Activated CD4-positive, alpha-beta T cell treated with anti-CD3 and anti-CD28 coated beads, Interleukin-2, amount 10 ng/mL, durations not matched to agents 7 days and 5 days (primary cell): ENCODE measurements at places on chromosomes 3 and 15. TPM values are rescaled to one million over a fixed set of nuclear protein-coding genes. Genes with fewer than 3 reads are reported as not detected.

The DPPA2 gene
- not detected for total RNA-seq

DNA sequence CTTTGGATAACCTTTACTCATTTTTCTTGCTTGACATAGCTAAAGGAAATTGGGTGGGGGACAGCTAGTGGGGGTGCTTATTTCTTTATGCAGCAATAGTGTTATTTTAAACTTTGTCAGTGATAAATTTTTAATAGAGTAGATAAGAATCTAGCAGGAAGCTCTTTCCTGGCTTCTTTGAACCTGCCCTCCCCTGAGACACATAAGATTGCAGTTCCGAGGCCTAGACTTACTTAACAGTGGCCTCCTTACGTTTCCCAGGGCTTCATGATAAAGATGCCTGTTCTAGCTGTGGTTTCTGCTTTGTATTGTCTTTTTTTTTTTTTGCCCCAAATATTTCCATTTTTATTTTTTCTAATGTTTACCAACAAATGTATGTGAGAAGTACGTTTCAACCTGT lies 170.1 kb downstream of the VPS8 start:
- no peak for DNase-seq

The SAMMSON gene
- total RNA-seq: not detected

DNA sequence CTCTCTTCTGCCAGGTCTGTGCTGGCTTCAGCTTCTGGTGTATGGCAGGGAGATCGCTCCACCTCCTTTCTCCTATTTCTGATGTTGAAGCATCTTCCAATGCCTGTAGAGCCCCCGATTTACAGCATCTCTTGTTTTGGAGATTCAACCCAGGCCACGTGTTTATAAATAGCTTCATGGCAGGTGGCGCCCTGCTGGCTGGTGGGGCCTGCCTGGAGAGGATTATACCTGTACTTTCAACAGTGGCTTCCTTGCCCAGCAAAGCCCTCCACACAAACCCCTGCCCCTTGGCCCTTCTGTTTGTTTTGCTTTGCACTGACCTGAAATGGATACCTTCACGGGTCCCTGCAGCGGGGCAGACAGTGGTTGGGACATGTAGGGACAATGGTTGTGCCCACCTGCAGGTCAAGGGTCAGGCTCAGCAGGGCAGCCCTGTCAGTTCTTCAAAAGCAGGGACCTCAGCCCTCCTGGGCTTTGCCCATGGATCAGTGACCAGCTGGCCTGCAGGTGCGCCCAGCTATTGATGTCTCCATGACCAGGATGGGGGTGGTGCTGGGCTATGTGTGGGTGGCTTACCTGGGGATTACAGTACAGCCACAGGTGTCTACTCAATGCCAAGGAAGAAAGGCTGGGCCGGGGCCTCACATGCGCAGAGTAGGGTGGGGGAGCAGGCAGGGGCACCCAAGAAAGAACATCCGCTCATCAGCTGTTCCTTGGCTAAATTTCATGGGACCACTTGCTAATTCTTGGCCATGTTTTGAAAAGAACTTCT lies 112.7 kb upstream of the PRR23C start:
- DNase-seq: no peak

The GOLGA6L24 gene
- not detected for total RNA-seq

- DNase-seq: no peak
Measured at GRCh38 chr15:58958811-58959210, 25.3 kb upstream of the SLTM start.

DNA sequence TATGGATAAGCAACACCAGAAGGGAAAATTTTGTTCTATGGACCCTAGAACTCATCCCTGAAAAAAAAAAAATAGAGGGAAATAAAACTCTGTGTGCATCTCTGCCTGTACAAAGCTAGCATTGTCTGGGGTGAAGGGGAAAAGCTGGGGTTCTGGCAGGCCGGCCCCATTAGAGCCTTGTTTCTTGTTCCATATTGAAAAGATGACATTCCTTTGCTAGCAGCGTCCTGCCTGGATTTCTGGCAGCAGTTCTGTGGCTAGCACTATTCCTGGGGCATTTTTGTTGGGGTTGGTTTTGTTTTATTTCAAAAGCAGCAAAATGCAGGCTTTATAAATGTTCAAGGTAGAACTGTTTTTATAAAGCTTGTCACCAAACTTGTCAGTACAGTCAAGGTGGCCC lies 45.2 kb downstream of the RARB start:
- DNase-seq: no peak

DNA sequence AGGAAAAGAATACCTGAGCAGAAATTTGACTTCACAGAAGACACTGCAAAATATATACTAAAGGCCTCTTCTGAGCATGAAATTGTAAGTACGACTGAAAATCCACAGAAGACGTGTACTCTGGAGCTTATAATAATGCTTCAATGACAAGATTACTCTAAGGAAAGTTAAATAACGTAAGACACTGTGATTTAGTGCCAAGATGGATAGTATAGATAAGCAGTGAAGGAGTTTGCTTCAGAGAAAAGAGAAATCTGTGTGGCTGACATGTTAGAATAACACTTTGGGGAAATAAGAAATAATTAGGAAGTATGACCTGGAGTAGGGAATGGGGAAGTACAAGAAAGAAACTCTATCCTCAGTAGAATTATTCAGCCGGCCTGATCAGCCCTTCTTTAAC lies 28.9 kb downstream of the ALDH1A2 start:
- no peak for DNase-seq
